ENCODE measurements at places on chromosomes 5 and 9. TPM values are rescaled to one million over a fixed set of nuclear protein-coding genes. Genes with fewer than 3 reads are reported as not detected.

- DNase-seq = no peak
Measured at GRCh38 chr5:176596689-176597416, 13.1 kb downstream of the GPRIN1 start.

DNA sequence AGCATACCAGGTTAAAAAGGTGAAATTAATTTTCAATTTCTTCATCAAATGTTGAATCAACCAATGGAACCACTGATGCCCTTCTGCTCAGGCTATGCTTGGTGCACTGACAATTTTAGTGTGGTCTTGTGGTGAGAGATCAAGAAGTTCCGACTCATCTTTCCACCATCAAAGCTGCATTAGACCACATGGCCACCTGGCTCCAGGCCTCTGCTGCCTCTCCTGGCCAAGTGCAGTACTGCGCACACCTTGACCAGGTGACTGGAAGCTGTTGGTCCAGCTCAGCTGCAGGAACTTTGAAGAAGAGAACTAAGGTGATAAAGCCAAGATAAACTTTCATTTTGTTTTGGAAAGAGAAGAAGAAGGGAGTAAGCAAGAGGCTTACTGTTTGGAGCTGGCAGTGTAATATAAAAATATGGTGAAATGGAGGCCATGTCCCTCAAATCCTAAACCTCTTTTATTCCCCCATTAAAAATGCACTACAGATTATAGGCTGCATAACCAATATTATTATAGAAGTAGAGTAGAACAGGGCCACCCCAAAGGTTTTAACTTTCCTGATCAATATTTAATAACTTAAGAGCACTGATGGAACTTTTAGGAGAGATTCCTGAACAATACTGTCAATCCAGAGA lies 315.5 kb upstream of the C9orf72 start:
- DNase-seq = peak; percentile 1

DNA sequence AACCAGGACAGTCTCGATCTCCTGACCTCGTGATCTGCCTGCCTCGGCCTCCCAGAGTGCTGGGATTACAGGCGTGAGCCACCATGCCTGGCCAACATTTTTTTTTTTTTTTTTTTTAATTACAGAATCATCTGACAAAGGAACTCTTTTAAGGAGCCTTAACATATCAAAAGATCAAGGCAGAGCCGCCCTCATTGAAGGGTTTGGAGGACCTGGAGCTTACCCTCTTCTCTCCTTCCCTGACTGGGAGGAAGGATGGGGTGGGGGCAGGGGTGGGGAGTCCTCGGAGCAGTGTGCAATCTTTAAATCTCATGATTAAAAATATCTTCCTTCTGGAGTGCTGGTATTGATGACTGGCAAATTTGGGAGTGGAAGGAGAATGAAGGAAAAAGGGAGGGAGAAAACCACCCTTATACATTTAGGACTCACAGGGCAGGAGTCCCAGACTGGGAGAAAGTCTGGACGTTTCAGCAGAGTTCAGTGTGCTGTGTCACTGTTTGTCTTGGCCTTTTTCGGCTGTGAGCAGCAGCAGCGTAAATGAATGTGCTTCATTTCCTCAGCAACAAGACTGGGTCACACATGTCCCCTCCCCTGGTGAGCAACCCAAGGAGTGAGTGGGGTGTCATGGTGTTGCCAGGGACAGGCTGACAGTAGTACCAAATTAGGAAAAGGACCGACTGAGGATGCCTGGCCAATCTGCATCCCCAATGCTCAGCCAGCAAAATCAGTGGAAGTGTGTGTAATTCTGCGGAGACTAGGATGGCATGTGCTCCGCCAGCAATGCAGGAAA lies 115.3 kb upstream of the BNC2 start:
- peak; percentile 80 for DNase-seq

Gene TTC33
- total RNA-seq = 25.1 TPM

GRCh38 chr9:117682955-117683710 lies 21.1 kb upstream of the TLR4 start:
- DNase-seq = no peak

GRCh38 chr9:33703430-33704102 lies 91.8 kb upstream of the PRSS3 start:
- no peak for DNase-seq

GRCh38 chr9:2939368-2939767 lies 95.5 kb upstream of the PUM3 start:
- DNase-seq = no peak

DNA sequence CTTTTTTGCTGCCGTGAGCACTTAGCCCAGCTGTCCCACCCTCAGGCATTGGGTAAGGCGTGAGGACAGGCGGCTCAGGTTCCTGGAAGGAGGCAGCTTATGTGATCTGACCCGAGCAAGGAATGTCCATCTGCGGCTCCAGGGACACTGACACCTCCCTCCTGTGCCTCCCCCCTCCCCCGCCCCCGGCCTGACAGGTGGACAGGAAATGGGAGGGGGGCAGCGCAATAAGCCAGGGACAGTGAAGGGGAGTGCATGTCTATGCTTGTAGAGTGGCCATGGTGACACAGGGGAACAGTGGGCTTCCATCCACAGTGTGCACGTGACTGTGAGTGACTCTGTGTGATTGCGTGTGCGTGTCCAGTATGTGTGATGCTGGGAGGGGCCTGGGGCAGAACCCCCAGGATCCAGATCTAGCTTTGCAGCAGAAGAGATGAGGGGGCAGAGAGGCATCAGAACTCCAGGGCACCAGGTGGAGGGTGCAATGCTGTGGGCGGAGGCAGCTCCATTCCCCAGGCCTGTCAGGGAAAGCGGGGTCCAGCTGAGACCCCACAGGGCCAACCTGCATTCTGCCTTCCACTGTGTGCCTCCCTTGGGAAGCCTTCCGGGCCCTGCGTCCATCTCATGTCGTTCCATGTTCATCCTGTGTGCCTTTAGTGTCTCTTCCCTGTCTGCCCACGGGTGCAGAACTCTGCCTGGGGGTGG lies 30.5 kb downstream of the CNTFR start:
- DNase-seq = no peak

- no peak for DNase-seq
Measured at GRCh38 chr5:170336065-170336464, 38.5 kb upstream of the LCP2 start.

Gene IL33
- not detected for total RNA-seq

- DNase-seq = no peak
Measured at GRCh38 chr5:135020111-135020895, 13.7 kb downstream of the PITX1 start.

DNA sequence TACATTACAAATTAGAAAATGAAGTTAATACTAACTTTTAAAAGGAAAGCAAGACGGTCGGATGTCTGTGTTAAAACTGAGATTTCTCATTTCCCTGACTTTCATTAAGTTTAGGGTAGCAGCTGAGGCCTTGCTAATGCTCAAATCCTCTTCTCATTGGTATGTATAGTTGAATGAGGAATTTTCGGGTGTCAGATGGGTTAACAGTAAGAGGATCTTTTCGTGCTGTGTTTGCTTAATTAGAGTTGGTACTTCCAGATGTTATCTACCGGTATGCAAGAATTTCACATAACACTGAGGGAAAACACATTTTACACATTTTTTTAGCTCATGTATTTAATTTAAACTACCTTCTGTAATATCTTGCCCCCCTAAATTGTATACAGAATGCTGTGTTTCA lies 168.2 kb upstream of the CTNND2 start:
- no peak for DNase-seq

- DNase-seq = no peak
Measured at GRCh38 chr5:6543346-6543730, 89.5 kb downstream of the NSUN2 start.

DNA sequence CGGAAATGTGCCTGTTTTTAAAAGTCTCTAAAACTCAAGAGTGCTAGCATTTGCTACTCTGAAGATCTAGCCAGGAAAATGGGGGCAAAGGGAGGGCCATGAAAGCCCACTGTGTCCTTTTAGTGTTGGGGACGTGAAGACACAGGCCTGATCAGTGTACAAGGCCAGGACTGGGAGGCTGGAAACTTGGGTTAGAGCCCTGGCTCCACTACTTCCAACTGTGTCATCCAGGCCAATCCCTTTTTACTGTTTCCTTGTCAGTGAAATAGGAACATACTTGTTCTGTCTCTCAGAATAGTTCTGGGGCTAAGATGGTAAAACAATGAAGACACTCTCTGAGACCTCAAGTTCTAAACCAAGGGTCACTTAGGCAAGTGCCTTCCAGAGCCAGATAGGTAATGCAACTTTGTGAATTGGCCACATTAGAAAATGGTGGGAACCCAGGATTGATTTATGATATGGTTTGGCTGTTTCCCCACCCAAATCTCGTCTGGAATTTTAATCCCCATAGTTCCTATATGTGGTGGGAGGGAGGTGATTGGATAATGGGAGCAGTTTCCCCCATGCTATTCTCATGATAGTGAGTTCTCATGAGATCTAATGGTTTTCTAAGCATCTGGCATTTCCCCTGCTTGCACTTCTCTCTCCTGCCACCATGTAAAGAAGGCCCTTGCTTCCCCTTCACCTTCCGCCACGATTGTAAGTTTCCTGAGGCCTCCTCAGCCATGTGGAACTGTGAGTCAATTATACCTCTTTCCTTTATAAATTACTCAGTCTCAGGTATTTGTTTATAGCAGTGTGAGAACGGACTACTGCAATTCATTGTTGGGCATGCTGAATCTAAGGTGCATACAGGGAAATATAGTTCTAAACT lies 30.4 kb upstream of the B4GALT1 start:
- no peak for DNase-seq

Gene CCNI2
- not detected for total RNA-seq

GRCh38 chr5:17218353-17219005 lies 1.0 kb downstream of the BASP1 start:
- DNase-seq = no peak

Gene SH2D3C
- total RNA-seq = 0.12 TPM

GRCh38 chr5:178827636-178828035 lies 32.1 kb upstream of the ZNF354B start:
- DNase-seq = no peak

GRCh38 chr5:72234265-72234700 lies 85.8 kb downstream of the MRPS27 start:
- DNase-seq = peak; percentile 54

Gene GGTA1
- total RNA-seq = not detected

DNA sequence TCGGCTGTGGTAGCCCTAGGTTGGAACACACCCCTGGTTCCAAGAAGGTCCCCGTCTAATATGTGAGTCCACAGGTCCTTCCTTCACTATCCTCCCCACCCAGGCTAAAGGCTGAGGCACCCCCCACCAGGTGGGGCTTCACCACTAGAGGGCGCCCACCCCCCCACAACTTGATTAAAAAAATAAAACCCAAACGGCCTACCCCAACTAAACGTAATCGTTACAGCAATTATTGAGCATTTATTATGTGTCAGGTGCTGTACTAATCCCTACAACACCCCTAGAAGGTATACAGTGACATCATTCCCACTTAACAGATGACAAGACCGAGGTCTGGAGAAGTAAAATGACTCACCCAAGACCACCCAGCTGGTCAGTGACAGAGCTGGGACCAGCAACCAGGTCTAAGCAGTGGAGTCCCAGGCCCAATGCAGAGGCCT lies 65.0 kb downstream of the FGF18 start:
- DNase-seq = peak; percentile 16

- no peak for DNase-seq
Measured at GRCh38 chr5:178555771-178556211, 34.4 kb downstream of the COL23A1 start.

- DNase-seq = no peak
Measured at GRCh38 chr5:150674341-150674821, 13.3 kb downstream of the MYOZ3 start.

Gene SPINK4
- total RNA-seq = not detected

- no peak for DNase-seq
Measured at GRCh38 chr5:126098330-126099017, 324.7 kb upstream of the GRAMD2B start.

Gene SPATA31E1
- total RNA-seq = not detected

Gene SLC34A1
- not detected for total RNA-seq

DNA sequence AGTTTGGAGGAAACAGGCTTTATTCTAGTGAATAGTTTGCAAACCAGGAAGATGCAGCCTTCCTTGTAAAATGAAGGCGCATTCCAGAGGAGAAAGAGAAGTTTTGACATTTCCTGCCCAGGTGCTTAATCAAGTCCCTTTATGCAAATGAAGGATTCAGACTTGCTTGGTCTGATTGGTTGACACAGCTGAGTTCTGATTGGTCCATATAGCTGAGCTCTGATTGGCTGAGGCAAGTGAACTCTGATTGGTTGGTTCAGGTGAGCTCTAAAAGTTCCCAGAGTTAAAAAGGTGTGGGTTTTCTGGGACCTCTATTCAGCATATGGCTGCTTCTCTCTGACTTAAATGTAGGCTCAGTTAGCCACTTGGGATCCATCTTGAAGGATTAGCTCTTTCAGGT lies 151.0 kb downstream of the CACNA1B start:
- no peak for DNase-seq

DNA sequence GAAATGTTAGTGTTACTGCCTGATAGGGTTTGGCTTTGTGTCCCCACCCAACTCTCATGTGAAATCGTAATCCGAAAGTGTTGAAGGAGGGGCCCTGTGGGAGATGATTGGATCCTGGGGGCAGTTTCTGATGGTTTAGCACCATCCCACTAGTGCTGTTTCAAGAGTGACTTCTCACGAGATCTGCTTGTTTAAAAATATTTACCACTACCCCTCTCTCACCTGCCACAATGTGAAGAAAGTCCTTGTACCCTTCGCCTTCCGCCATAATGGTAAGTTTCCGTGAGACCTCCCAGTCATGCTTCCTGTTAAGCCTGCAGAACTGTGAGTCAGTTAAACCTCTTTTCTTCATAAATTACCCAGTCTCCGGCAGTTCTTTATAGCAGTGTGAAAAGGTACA lies 2.6 kb upstream of the RFX3 start:
- DNase-seq = no peak

GRCh38 chr5:9173281-9174048 lies 372.4 kb downstream of the SEMA5A start:
- no peak for DNase-seq

DNA sequence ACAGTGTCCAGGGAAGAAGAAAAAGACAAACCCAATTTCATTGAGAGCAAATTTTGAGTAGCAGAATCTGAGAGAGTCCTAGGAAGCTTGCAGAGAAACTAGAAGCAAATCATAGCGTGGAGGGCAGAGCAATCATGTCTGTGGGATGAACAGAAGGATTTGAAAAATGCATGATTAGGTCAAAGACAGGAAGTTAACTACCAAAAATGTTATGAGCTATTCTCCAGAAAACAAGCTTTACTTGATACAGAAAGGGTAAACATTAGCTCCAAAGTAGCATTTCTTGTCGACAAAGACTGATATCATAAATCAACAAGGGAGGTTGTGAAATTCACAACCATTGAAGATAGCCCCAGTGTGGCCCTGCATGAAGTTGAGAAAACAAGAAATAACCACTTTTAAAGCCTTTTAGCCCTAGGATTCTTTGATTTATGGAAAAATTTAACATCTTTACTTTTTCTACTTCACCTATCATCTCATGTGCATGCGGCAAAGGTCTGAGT lies 97.7 kb upstream of the MEGF10 start:
- no peak for DNase-seq

DNA sequence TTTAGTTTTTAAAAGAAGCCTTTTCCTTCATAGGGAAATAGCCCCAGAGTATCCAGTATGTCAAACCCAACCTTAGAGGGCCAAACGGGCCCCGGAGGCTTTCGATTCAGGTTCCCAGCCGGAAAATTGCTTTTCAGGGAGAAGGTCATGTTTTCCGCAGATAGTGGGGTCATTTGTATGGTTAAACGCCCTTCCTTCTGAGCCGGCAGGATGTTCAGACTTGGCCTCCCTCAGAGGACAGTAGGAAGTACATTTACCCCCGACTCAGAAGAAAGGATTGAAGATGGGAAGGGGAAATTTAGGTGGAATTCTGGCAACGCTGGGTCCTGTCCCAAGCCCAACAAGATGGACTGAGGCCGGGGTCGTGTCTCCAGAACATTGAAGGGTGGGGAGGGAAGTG lies 195.2 kb downstream of the AOPEP start:
- no peak for DNase-seq

Gene PCDHGA9
- 0.92 TPM for total RNA-seq

- no peak for DNase-seq
Measured at GRCh38 chr9:22454016-22454415, 7.4 kb downstream of the DMRTA1 start.

Gene SNX18
- 12.6 TPM for total RNA-seq
